ENCODE measurements at places on chromosomes 5 and 9.

GRCh38 chr5:3230254-3230653, 365.4 kb upstream of the IRX1 start:
- no peak for DNase-seq

DNA sequence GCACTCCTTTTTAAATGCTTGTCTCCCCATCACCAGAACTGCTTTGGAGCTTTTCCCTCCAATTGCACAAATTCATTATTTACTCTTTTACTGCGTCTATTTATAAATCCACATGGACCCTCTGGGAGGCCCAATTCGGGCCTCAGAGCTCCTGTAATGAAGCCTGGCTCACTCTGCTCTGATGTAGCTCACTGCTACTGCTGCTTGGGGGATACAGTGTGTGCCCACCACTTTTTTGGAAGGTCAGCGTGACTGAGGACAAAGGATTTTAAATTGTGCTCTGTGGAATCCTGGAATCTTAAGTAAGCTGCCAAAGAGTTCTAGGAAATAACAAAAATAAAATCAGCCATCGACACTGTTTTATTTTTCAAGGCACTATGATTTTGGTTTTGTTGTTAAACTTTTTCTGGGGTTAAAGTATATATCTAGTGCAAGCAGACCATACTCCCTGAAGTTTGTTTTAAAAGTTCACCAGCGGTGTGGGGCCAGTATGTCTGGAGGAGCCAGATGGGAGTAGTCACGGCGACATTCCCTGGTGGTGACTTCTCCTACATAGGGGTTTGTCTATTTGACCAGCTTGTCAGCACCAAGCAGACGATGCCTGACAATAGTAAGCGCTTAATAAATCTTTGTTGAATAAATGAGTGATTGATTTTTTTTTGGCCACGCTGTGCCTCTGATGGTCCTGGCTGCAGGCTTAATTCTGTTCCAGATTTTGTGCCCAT, 142.8 kb downstream of the TMEM38B start:
- no peak for DNase-seq

- DNase-seq: no peak
These were observed 120.1 kb upstream of the TMEM161B start for GRCh38 chr5:88388476-88389337.

DNA sequence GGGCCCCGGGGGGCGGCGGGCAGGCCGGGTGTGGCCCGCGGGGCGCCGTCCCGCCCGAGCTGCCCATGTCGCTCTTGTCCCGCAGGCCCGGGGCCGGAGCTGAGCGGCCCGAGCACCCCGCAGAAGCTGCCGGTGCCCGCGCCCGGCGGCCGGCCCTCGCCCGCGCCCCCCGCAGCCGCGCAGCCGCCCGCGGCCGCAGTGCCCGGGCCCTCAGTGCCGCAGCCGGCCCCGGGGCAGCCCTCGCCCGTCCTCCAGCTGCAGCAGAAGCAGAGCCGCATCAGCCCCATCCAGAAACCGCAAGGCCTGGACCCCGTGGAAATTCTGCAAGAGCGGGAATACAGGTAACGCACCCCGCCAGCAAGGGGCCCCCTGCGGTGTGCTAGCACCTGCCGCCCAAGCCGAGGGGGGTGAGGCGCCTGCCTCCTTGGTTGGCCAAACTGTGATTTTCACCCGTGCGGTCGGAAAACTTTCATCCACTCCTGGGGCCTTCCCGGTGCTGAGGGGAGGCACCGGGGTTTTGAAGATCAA, 32.1 kb downstream of the SMARCA2 start:
- DNase-seq: no peak

DNA sequence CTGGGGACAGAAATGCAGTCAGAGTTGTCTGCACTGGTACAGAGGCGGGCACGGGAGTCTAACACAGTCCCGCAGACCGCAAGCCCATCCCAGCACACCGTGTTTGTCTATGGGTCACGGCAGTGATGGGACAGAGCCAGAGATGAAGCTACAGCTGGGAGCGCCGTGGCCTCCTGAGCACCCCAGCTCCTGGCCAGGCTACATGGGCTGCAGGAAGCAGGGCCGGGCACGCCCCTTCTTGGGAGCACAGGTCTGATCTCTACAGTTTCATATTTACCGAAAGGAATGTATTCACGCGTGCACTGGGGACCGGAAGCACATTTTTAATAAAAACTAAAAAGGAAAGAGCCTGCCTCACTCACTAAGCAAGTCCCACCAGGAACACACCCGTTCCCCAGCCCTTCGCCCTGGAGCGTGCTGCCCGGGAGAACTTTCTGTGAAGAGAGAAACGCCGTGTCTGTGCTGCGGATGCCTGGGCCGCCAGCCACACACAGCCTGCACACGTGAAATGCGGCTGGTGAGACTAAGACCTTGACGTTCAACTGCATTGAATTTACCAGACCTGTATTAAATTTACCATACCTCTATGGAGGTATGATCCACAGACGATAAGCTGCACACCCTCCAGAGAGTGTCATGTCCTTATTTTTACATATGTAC, 81.1 kb downstream of the VAV2 start:
- DNase-seq: no peak

DNA sequence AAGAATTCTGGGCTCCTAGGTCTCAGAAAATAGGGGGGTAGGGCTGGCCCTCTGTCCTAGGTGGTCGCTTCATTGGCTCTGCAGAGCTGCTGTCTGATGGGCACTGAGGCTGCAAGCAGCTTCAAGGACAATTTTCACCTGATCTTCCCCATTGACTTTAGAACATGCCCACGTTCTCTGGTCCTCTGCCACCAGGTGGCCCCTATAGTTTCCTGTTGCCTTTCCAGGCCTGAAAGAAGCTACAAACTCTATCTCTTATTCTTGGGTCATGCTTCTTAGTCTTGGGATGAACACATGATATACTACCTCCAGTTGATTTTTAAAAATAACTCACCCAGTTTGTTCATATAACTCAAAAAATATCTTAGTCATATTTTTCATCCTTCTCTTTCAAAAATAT, 26.3 kb downstream of the SPZ1 start:
- DNase-seq: peak; percentile 10

GRCh38 chr5:84573017-84573712, 188.5 kb upstream of the EDIL3 start:
- no peak for DNase-seq

DNA sequence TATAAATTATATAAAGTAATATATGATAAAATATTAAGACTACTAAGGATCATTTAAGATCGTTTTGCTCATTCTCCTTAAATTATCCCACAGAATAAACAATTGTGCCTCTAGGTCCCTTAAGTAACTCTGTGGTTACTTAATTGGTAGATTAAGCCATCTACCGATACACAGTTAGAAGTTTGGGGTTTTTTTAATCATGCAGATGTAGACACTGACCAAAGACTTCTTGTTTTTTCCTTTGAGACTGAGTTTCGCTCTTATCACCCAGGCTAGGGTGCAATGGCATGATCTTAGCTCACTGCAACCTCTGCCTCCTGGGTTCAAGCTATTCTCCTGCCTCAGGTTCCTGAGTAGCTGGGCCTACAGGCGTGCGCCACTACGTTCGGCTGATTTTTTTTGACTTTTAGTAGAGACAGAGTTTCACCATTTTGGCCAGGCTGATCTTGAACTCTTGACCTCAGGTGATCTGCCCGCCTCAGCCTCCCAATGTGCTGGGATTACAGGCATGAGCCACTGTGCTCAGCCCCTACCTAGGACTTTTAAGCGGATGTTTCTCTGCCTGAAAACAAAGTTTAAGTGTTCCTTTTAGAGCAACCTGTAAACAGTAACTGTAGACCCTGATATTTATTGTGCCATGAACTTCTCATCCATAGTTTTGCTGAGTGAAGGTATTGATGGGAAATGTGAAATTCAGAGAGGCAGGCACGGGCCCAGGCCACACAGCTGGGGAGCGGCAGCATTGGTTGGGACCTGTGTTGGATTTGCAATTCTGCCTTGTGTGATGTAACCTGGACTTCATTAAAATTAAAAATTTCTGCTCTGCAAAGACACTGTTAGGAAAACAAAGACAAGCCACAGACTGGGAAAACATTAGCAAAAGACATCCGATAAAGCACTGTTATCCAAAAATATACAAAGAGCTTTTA, 11.6 kb downstream of the CEL start:
- DNase-seq: no peak

- peak; percentile 89 for DNase-seq
These were observed 51.9 kb upstream of the JAK2 start for GRCh38 chr9:4933177-4933576.

- DNase-seq: no peak
These were observed 257.1 kb downstream of the MCTP1 start for GRCh38 chr5:95027775-95028174.

DNA sequence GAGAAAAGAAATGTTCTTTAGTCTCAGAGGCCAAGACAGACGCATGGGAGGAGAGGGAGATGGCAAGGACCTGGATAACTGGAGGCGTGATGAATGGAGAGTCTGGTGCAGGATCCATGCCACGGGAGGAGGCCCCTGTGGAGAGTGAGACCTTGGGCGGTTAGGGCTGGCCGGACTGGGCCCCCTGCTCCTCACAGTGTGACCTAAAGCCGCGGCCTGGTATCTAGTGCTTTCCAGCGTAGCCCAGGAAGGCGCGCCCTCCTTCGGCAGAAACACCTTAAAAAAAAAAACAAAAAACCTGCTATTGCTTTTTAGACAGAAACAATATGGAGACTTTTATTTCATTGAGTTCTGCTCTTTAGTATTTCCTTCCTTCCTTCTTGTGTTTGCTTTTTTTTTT, 33.1 kb downstream of the SCGB3A1 start:
- no peak for DNase-seq

DNA sequence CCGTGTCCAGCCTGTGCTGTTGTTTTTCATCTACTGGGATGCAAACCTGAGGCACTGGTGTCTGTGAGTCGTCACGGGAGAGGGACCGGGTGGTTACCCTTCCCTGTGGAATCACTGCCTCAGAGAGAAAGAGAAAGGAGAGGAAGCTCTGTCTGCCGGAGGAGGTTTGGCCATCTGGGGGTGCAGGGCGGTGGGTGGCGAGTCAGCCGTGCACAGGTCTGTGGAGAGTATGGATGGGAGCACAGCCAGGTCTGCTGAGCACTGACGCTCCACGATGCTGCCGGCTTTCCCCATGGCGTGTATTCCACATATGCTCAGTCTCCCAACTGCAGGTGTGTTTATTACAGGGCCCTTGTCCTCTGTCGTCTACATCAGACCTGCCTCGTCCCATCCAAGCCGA, 395.2 kb upstream of the IRX4 start:
- DNase-seq: no peak

DNA sequence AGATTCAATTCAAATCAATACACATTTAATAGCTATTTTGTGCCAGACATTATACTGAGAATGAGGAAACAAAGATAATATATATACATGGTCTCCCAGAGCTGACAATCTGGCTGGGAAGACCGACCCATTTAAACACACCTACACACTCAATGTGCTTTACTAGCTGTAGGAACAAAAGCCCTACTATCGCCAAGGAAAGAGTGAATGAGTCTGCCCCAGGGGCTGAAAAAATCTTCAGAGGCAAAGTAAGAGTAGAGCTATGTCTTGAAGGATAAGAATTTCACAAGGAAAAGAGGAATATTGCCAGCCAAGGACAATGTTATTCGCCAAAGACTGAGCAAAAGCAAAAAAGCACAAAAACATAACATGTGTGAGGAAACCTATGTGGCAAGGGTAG, 6.6 kb downstream of the PFDN1 start:
- DNase-seq: no peak

- DNase-seq: peak; percentile 61
These were observed 482 bp downstream of the NFIB start for GRCh38 chr9:14313378-14313940.

DNA sequence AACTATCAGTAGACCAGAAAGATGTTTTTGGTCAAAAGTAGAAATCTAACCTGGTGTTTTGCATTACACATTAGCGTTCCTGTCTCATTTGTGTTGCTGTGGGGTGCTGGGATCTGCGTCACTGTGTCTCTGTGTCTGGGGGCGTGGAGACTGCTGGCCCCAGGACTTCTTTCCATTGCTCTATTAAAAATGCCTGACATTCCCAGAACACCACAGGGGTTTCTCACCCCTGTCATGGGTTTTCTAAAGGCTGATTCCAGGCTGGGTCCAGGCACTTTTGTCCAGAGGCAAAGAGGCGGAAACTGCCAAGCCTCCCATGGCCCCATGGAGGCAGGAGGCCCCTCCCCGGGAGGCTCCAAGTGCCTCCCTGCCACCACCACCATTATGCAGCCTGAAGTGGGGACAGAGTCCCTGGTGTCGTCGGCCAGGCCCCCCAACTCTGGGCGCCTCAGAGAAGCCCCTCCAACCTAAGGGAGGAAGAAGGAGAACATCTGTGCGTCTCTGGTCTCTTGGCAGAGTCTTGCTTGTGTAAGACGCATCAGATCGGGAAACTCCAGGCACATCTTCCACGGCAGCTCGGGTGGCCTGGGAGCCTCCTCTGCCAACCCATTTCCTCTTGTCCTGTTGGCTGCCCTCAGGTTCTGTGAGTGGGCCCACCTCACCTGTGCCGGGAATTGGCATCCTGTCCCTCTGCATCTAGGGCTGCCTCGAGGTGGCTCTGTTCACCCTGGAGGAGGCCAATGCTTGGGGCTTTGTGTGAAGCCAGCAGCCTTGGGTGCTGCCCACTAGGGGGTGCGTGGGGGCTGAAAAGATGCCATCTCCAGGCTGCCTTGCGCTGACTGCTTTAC, 13.8 kb upstream of the PLEKHG4B start:
- peak; percentile 10 for DNase-seq

DNA sequence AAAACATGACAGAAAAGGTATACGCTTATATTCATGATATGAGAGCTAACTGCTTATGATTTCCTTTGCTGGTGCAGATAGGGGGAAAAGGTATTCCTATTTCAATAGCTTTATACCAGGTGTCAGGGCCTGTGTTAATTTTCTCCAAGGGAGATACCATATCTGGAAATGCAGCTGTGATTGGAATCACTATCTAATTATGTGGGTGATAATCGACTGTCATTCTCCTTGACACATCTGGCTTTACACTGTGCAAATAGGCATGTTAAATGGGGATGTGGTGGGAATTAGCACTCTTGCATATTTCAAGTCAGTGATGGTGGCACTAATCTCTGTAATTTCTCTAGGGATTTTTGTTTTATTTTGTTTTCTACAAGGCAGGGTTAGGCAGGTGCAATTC, 611.1 kb downstream of the CDH9 start:
- DNase-seq: no peak

DNA sequence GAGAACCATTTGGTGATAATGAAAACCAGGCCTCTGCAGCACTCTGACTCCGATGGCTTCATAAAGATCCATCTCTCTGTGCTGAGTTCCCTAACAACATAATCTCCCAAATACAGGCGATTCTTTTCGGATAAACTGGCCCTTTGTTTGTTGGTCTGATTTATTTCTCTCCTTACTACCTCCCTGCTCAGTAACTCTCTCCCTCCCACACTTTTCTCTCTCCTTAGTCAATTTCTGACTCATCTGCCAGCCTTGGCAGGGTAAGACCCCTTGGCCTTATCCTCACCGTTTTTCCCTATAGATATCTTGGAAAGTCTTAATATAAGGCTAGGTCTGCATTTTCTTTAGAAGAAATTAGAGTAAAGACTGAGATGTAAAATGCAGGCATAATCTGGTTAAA, 128.7 kb downstream of the BRINP1 start:
- no peak for DNase-seq
